Activated T-cell treated with anti-CD3 and anti-CD28 coated beads, Interleukin-2, amount 50 U/mL, for 72 hours (primary cell): ENCODE measurements at places on chromosomes 2 and 18.

- no peak for DNase-seq
Observed at GRCh38 chr2:60534052-60534685, 19.3 kb downstream of the BCL11A start.

DNA sequence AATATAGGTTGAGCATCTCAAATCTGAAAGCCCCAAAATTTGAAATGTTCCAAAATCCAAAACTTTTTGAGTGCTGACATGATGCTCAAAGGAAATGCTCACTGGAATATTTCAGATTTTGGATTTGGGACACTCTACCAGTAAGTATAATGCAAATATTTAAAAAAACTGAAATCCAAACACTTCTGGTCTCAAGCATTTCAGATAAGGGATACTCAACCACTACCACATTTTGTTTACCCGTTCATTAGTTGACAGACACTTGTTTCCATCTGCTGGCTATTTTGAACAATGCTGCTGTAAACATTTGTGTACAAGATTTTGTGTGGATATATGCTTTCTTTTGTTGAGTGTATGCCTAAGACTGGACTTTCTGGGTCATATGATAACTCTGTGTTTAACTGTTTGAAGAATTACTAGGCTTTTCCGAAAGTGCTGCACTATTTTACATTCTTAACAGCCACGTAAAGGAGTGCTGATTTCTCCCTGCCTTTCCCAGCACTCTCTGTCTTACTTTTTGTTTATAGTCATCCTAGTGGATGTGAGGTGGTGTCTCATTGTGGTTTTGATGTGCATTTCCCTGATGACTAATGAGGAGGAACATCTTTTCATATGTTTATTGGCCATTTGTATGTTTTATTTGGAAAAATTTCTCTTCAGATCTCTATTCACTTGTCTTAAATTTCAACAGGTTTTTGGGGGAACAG lies 19.5 kb upstream of the DCDC2C start:
- DNase-seq, result no peak

DNA sequence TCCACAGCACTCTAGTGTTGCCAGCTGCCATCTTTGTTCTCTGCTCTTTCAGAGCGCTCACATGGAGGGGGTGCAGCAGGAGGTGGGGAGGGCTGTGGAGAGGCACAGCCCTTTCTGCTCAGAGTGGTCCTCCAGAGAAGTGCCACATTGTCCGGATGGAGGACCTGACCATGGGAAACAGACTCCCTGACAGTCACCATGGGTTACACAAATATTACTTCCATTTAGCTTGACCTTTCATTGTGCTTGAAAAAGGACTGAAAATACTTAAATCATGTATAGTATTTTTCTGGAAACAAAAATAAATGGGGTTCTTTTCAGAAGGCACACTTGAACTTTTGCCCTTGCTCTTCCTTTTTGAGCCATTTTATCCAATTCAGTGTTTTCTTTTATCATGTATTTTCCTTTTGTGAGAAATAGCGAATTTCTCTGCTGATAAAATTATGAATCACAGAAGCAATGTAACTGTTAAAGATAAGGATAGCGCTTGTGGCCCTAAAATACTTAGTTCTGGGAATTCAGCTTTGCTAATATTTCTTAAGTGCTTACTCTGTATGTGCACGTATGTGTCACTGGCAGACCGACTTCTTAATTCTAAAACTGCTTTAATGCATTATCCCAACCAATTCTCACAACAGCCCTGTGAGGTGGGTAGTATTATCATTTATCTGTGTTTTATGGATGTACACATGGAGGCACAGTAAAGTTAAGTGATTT lies 34.2 kb downstream of the SPATS2L start:
- DNase-seq, result no peak

DNA sequence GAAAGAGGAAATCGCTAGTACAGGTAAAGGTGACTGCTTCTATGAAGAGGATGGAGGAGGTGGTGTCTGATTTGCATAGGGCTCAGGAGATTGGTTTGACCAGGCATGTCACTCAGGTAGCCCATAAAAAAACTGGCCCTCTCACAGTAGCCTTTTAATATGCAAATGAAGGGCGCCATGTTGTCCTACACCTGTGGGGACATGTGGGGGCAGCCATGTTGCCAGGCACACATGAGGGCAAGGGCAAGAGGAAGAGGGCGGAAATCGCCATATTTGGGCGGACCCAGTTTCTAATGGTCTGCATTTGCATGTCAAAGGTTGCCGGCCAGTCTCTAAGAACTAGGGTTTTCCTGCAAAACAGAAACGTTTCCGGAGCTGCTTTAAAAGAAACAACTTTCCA lies 1330.6 kb downstream of the DSC3 start:
- DNase-seq, result no peak

DNA sequence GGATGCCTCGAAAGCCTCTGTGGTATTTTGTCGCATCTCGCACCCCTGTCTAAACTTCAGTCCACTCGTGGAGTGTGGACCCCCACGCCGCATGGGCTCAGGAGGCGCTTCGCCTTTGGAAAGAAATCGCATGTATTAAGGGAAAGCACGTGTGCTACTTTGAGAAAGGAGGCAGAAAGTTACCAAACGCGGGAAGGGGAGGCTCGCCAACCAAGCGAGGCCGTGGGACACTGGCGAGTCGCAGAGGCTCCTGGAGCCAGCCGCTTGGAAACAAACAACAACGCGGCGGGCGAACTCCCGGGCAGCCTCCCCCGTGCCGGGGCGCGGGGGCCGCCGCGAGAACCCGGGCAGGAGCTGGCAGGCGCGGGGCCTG lies 455 bp upstream of the AGAP1 start:
- no peak for DNase-seq

GRCh38 chr2:96964221-96964905 lies 22.0 kb downstream of the FAM178B start:
- no peak for DNase-seq

DNA sequence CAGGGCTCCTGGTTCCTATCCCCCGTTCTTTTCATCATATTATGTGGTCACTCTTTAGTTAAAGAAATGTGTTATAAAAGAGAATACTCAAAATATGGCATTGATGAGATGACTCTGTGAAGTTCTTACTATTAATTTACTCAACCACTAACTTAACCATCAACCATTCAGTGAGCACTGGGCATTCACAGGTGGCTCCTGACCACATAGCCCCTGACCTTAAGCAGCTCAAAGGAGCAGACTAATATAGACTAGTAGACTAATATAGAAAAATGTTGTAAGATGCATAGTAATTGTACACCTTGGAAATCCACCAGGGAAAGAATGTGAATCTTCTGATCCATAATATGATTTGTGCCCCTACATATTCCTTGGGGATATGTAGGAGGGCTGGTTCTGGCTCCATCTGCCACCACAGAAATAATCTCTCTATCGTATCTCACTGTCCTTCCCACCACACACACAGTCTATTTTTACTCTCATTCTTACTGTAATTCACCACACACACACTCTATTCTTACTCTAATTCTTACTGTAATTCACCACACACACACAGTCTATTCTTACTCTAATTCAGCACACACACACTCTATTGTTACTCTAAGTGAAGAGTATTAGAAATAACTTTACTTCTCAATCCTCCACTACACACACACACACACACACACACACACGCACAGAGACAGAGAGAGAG lies 188.9 kb upstream of the ITGA4 start:
- no peak for DNase-seq

GRCh38 chr2:137802038-137802437 lies 162.2 kb upstream of the HNMT start:
- no peak for DNase-seq

- no peak for DNase-seq
Observed at GRCh38 chr2:8564475-8564874, 117.4 kb upstream of the ID2 start.

DNA sequence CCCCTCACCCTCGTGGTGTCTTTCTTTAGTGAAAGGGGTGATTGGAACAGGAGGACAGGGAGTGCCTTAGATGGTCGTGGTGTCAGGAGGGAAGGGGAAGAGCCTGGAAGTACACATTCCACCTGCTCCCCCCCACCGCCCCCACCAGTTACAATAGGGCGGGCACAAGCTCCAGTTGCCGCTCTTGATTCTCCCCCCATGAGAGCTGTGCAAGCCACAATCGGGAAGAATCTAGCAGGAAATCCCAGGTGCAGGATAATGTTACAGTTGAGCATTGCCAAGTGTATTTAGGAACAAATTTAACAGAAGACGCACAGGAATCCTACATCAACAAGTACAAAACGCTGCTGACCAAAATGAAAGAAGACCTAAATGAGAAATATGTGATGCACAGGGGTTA lies 73.6 kb downstream of the ASAP2 start:
- DNase-seq, result no peak

GRCh38 chr18:63994783-63995399 lies 25.0 kb downstream of the SERPINB8 start:
- DNase-seq, result peak; percentile 46

DNA sequence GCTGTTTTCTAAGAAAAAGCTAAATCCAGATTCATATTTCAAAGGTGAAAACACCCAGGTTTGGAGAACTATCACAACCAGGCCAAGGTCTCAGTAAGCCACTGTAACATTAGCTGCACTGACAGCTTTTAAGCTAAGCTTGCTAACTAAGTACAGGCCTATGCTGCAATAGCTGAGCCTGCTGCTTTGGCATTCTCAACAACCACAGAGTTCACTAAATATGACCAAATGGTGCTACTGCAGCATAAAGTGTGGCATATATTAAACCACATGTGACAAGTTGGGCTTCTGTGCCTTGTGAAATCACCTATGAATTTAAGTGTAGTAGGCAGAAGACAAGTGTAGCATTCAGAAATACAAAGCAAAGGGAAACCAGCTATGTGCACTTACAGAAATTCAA lies 206.7 kb downstream of the TCF4 start:
- DNase-seq, result no peak

DNA sequence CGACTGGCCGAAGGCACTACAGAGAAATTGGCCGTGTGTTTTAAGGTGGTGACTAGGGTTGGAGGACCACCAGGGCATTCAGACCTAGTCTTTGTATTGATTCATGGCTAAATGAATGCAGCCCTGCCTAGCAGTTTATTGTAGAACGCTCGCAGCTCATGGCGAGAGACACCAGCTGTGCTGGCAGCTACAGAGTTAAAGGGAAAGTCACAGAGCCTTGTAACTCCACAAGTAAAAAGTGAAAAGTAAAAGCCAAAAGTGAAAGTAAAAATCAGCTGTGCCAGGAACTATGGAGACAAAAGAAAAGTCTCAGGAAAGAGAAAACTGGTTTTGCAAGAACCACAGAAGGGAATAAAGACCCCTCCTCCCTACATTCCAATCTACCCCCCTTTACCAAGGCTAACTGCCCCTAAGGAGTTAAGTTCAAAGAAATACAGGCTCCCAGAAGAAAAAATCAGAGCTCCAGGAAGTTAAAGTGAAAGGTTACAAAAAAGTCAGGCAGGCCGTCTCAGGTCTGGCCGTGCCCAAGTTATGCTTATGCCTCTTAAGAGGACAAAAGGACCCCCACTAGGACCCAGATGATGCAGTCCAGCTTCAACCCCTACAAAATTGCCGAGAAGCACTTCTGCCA lies 46.4 kb upstream of the SELENOI start:
- peak; percentile 11 for DNase-seq

DNA sequence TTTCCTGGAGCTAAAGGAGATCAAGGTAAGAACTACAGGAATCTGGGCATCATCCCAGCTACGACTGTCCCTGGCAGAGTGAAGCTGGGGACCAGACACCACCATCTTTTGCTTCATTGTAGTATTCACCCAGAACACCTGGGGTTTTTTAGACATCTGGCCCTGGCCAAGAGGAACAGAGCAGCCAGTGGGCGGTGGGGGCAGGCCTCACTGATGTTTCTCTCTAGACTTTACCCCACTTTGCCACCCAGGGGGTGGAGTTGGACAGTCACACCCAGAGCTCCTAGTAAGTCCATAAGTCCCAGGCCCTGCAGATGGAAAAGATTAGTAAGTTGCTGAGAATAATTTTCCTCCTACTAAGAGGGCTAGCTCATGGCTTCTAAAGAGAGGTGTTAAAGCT lies 39.6 kb downstream of the MARCO start:
- DNase-seq, result no peak

GRCh38 chr2:133596701-133597393 lies 28.6 kb upstream of the NCKAP5 start:
- DNase-seq, result no peak

- DNase-seq, result no peak
Observed at GRCh38 chr2:239286901-239287300, 113.9 kb downstream of the HDAC4 start.

- DNase-seq, result no peak
Observed at GRCh38 chr18:64090876-64091275, 58.0 kb downstream of the LINC00305 start.

DNA sequence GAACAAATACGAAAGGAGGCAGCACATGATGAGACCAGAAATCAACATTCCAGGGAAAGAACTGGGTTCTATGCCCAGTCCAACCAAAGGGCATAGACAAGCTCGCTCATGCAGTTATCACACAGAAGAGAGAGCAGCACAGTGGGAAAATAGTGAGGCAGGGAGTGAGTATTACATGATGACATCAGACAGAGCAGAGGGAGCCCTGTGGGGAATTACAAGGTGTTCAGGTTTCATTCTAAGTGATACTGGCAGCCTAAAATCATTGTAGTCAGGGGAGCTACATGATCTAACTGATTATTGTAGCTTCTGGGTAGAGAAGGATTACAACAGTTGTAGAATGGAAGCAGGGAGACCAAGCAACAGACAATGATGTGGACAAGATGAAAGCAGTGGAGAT lies 658.5 kb downstream of the ARHGAP15 start:
- DNase-seq, result no peak

DNA sequence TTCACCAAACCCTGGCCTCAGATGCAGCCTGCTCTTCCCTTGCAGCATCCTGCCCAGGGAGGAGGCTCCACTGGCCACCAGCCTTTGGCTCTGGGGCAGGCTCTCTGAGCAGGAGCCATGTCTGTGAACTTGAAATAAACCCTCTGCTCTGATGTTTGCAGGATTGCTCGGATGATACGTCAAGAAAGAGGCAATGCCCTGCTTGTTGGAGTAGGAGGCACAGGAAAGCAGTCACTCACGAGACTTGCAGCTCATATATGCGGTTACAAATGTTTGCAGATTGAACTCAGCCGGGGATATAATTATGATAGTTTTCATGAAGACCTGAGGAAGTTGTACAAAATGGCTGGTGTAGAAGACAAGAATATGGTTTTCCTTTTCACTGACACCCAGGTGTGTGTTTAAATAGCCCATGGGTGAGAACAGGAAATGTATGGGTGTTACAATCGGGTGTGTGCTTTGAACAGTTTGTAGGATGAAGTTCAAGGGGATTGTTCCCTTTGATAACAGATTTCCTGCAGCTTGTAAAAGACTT lies 177.9 kb downstream of the DNAH6 start:
- DNase-seq, result peak; percentile 5

DNA sequence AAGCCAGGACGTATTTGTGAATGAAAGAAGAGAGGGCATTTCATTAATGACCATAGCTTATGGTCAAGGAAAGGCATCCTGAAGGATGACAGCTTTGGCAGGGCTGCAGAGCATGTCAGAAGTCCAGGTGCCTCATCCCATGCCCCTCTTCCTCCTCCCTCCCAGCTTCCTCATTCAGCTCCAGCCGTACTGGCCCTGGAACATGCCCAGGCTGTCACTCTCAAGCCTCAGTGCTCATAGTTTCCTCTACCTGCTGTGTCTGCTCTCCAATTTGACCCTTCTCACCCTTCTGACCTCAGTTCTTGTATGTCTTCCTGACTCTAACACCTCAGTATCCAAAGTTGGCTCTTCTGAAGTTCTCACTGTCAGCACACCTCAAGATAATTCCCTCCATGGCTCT lies 695.8 kb upstream of the HS6ST1 start:
- no peak for DNase-seq
